ENCODE measurements at places on chromosomes 2 and 18. TPM values are rescaled to one million over a fixed set of nuclear protein-coding genes. Genes with fewer than 3 reads are reported as not detected.
A peak's percentile ranks its signal among the peaks of the same experiment; 100 is the strongest.

DNA sequence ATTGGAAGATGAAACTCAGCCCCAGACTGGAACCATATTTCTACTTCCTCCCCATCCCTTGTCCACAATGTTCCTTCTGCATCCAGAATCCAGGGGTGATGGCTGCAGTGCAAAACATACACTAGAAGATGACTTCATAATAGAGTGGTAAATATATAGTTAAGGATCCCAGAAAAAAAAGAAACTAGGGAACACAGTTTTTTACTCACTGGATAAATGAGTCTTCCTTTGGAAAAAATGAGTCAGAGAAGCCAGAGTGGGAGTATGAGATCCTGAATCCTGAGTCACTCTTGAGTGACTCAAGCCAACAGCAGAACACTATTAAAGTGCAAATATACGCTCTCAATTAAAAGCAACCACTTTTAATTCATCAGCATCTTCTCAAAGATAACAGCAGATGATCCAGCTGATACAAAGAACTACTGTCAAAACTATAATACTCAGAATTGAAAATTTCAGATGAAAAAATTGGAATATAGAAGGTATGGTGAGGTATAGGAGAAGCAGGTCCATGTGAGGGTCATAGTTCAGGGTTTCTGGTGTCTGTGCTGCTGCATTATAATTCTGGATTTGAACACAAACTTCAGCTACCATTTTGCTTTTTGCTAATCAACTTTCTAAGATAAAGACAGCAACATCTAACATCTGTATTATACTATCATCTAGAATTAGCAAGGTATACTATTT is 987.2 kb upstream of the CDH2 start:
- DNase-seq = peak; percentile 97

DNA sequence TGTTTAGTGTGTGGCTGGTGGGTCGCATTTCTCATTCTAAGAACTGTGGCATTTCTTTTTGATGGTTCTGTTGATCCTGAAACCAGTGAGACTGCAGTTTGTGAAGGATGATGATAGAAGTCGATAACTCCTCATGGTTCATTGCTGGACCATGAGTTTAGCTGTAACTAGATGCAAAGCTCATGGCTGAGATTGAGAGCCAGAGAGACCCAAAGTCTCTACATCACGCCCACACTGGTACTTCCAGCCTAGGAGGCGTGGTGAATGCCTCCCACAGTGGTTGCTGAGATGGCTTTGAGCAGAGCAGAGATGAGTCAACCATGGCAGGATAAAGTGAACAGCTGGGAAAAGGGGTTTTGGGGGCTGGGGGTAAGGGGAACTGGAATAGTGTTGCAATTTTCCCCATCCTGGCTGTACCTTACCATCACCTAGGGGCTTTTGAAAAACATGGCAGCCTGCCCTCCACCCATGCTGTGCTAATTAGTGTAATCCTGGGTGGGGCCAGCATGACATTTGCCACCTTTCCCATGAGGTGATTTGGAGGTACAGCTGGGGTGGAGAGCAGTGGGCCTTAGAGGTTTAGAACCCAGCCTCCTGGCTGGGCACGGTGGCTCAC is 24.1 kb downstream of the INPP4A start:
- DNase-seq = peak; percentile 59

DNA sequence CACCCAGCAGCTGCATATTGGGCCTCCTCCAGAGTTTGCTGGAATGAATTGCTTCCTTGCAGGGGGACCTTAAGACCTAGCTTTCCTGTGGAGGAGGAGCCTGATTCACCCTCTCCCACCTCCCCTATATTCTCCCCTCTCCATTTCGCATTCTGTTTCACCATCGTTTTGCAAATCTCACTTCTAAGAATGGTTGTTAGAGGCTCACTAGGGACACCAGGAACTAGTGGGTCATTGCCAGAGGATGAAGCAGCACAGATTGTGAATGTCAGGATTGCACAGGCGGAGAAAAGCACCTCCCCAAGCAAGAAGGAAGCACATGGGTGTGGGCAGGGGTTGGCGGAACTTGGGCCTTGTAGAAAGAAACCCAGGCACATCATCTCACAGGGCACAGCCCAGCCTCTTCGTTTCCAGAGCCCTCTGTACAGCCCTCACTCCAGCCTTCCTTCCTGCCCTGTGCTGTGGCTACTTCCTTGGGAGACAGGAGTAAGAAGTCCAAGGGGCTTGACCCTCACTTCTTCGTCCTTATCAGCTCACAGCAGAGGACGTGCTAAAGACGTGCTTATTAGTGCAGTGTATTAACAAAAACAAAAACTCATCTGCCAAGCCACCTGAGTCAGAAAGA is 63.4 kb downstream of the TACR1 start:
- DNase-seq = no peak

The SULT1C2 gene
- not detected for total RNA-seq

The CFC1 gene
- not detected for total RNA-seq

The C1GALT1C1L gene
- not detected for total RNA-seq

The TRIM43 gene
- not detected for total RNA-seq

DNA sequence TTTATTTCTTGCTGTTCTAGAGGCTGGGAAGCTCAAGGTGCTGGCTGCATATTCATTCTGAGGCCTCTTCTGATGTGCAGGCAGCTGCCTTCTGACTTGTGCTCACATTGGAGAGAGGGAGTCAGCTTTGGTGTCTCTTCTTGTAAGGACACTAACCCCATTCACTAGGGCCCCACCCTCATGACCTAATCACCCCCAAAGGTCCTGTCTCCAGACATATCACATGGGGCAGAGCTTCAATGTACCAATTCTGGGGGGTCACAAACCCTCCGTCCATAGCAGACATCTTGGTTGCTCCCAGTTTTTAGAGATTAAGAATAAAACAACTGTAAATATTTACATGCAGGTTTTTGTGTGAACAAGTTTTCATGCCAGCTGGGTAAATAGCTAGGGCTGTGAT is 109.1 kb downstream of the RTP5 start:
- DNase-seq = no peak

The MAP3K19 gene
- not detected for total RNA-seq

GRCh38 chr2:19810637-19811036 is 91.1 kb downstream of the TTC32 start:
- peak; percentile 38 for DNase-seq

The TMEM182 gene
- 1.0 TPM for total RNA-seq

- no peak for DNase-seq
These were observed 36.8 kb downstream of the SPC25 start for GRCh38 chr2:168853471-168853870.

The CACNB4 gene
- 0.11 TPM for total RNA-seq

The TFCP2L1 gene
- total RNA-seq = not detected

- DNase-seq = no peak
These were observed 488.3 kb upstream of the VRK2 start for GRCh38 chr2:57558312-57558711.

GRCh38 chr2:236872015-236872414 is 213.7 kb upstream of the COPS8 start:
- peak; percentile 4 for DNase-seq

The TTLL4 gene
- 9.1 TPM for total RNA-seq

The MTLN gene
- total RNA-seq = 38.4 TPM

DNA sequence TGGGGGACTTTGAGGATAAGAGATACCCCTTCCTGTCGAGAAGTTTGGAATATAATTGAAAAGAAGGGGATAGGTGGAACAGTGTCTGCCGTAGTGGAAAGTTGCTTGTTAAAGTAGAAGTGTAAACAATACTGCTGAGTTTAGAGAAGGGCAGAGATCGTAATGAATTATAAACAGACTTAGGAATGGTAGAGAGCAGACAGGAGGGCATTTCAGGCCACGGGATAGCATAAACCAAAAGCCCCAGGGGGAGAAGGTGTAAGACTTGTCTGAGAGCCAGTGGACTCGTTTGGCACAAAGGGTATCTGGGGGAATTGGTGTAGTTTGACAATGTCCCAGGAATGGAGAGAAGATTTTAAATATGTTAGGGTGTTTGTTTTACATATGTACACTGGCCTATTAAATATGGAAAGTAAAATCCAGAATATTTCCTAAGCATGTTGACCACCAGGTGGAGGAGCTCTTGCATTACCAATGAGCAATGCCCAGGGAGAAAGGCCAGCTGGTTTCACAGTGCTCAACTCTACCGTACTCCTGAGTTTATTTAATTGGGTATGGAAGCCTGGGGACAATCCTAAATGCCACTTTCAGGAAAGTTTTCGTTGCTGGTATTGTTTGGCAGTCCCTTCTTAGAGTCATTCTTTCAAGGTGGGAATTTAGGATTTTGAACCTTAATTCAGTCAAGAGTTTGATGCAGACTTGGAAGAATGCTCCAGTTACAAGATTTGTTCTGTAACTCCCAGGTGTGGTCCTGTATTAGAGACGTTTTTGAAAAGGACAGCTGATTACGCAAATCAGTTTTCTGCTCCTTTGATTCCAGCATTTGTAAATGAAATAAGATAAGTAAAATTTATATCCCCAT is 7.5 kb downstream of the COPS8 start:
- peak; percentile 88 for DNase-seq

GRCh38 chr2:154207288-154208047 is 335.7 kb downstream of the GALNT13 start:
- DNase-seq = no peak

GRCh38 chr18:79597831-79598632 is 81.6 kb upstream of the CTDP1 start:
- DNase-seq = no peak

DNA sequence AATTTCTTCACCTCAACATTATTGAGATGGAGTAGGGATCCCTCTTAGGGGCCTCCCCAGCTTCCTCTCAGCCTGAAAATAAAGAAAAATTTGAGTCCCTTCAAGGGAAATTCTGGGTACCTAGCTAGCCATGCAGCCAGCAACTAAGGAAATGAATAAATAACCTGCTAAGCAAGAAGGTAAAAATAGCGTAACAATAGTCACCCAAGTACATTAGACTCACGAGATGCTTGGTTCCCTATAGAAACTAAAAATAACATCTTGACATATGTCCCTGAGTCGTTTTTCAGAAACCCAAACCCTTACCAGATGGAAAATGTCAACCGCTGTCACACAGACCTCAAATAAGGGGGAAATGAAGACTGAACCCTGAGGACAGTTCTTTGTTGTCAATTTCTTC is 51.9 kb downstream of the CACNB4 start:
- DNase-seq = no peak

DNA sequence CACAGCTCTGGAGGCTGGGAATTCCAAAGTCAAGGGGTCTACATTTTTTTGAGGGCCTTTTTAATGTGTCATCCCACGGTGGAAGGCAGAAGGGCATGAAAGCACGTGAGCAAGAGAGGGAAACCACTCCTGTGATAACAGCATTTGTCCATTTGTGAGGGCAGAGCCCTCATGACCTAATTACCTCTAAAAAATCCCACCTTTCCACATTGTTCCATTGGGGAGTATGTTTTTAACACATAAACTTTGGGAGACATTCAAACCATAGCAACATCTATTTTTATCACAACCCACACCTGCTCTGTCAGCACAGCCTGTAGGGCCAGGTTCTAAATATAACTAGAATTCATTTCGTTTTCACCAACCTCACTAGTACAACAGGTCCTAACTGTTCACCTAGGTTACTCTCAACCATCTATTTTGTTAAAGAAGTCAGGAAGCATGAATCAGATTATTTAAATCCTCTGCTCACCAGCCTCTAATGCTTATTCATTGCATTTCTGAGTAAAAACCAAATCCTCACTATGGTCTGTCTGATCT is 92.2 kb upstream of the DPP10 start:
- no peak for DNase-seq

GRCh38 chr2:145159676-145160075 is 639.8 kb upstream of the ZEB2 start:
- DNase-seq = no peak

DNA sequence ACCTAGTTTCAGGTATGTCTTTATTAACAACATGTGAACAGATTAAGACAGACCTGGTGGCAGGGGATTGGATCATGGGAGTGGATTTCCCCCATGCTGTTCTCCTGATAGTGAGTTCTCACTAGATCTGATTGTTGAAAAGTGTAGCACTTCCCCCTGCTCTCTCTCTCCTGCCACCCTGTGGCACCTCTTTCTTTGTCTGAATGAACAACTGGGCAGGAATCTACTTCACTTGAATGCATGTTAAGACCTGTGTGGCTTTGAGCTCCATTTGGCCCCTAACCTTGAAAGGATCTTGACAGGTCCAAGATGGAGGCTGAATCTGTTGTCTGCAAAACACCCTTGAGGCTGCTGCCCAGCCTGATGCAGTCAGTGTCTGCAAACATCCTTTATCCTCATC is 194.4 kb downstream of the RNF144A start:
- peak; percentile 12 for DNase-seq

GRCh38 chr2:98509542-98510321 is 65.1 kb downstream of the INPP4A start:
- no peak for DNase-seq

DNA sequence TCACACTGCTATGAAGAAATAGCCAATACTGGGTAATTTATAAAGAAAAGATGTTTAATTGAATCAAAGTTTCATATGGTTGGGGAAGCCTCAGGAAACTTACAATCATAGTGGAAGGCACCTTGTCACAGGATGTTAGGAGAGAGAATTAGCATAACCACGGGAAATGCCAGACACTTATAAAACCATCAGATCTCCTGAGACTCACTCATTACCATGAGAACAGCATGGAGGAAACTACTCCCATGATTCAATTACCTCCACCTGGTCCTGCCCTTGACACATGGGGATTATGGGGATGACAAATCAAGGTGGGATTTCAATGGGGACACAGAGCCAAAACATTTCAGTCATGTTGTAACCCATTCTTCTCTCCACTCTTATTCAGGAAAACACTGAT is 472.9 kb upstream of the FSIP2 start:
- DNase-seq = no peak

The TLX2 gene
- total RNA-seq = not detected

- DNase-seq = no peak
These were observed 123.0 kb downstream of the CYP26B1 start for GRCh38 chr2:72024451-72025175.

DNA sequence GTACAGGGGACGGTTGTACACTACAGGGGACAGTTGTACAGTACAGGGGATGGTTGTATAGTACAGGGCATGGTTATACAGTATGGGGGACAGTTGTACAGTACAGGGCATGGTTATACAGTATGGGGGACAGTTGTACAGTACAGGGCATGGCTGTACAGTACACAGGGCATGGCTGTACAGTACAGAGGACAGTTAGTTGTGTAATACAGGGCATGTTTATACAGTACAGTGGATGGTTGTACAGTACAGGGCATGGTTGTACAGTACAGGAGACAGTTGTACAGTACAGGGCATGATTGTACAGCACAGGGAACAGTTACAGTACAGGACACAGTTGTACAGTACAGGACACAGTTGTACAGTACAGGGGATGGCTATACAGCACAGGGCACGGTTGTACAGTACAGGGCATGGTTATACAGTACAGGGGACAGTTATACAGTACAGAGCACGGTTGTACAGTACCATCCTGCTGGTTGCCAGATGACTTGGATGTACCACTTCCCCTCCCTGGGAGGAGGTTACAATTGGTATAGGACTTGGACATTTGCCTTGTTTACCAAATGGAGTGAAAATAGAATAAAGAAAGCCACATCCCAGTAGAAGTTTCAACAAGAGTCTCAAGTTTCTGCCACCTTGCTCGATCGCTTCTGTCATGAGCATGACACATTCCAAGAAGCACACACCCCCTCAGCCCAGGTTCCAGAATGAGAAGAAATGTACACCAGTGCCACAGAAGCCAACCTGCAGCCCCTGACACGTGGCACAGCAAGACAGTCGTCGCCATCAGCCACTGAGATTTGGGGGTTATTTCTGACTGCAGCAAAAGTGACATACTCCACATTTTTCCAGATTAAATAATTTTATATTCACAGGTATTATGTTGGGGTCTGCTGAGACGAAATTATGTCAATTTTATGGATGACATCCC is 16.0 kb downstream of the CYRIA start:
- no peak for DNase-seq

The PLCL1 gene
- 2.3 TPM for total RNA-seq

GRCh38 chr2:214679736-214680135 is 129.7 kb downstream of the BARD1 start:
- no peak for DNase-seq
